Body of pancreas (tissue), 4 donors: ENCODE measurements at places on chromosomes 6 and 20.

- H3K4me1 ChIP-seq, result no peaks in the 10 kb centered on the region
- H3K27me3 ChIP-seq, result no peaks in the 10 kb centered on the region
- no peaks in the 10 kb centered on the region for H3K36me3 ChIP-seq
- DNase-seq, result no peak
Observed at GRCh38 chr6:34063651-34064050, 82.2 kb downstream of the GRM4 start.

DNA sequence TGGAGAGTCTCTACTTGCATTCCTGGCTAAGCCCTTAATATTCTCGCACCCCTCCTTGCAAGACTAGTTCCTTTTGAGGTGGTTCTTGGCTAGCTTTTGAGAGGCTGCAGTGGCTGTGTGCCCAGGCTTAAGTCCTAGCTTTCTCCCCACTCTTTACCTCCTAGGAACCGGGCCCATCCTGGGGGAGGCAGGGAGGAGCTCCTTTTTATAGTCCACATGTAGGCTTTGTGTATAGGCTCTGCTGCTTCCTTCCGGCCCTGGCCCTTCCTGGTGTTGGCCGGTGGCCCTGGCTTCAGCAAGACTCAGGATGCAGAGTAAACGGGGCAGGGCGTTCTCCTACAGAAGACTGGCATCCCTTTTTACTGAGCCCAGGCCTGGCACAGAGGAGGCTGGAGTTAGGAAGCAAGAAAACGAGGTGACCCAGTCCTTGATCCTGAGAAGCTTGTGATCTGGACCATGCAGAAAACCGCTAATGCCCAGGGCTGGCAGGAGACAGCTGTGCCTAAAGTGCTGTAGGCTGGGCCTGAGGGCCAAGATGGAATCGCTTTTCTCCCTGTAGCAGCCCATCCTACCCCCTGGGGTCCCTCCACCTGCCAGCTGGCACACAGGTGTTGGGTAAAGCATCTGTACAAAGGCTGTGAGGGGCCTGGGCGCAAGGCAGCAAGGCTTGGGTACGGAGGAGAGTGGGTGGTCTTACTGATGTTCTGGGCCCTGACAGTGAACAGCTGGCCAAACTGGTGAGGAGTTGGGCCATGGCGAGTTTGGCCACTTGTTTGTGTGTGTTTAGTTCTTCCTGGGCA is 8.7 kb downstream of the PLCG1 start:
- peaks cover 26% of the 10 kb centered on the region for H3K4me1 ChIP-seq
- no peak overlapping the region for H3K4me3 ChIP-seq
- no peaks in the 10 kb centered on the region for H3K36me3 ChIP-seq
- H3K27ac ChIP-seq, result no peak overlapping the region

DNA sequence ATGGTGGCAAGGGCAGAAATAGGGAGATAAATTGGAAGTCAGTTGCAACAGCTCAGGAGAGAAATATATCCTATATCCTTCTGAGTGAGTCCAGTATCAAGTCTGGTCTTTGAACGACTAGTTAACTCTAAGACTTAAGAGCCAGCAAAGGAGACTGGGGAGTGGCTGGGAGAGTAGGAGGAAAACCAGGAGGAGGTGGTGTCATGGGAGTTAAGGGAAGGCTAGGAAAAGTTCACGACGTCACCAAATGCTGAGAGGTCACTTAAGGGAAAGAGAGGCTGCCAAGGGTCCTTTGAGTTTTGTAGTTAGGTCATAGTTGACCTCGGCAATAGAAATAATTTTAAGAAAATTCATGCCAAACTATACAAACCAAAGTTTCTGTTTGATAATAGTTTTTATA is 25.1 kb downstream of the ACOT13 start:
- H3K27ac ChIP-seq, result no peak overlapping the region
- DNase-seq, result no peak
- H3K27me3 ChIP-seq, result no peaks in the 10 kb centered on the region
- no peaks in the 10 kb centered on the region for H3K4me1 ChIP-seq

DNA sequence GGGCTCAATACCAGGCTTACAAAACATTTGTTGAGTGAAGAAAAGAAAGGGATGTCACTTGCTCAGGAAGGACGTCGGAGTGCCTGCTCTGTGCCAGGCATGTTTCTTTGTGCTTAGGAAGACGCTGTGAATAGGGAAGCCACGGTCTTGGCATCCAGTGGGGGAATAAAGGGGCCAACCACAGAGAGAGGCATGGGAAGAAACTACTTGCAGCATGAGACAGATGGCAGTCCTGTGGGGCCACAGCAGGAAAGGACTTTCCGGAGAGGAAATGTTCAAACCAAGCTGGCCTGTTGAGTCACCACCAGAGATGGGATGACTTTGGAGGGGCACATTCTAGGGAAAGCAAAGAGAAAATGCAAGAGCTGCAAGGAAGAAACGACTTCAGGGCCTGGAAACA is 173.2 kb downstream of the CDH26 start:
- DNase-seq, result no peak
- H3K36me3 ChIP-seq, result no peaks in the 10 kb centered on the region
- H3K27me3 ChIP-seq, result no peaks in the 10 kb centered on the region
- H3K4me1 ChIP-seq, result no peaks in the 10 kb centered on the region

DNA sequence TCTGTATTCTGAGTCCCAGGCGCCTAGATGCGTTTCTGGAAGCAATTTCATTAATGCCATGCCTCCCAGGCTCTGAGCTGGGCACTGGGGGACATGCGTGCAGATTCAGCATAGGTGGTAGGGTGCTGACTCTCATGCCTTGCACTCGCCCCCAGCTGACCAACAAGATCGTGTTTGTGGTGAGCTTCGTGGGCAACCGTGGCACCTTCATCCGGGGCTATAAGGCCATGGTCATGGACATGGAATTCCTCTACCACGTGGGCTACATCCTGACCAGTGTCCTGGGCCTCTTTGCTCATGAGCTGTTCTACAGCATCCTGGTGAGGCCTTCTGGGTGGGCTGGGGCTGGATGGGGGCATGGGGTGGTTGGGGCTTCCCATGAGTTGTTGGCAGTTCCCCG is 21.6 kb downstream of the UQCC2 start:
- no peaks in the 10 kb centered on the region for H3K4me1 ChIP-seq
- DNase-seq, result no peak
- no peaks in the 10 kb centered on the region for H3K27me3 ChIP-seq
- no peaks in the 10 kb centered on the region for H3K36me3 ChIP-seq

GRCh38 chr6:147559006-147559405 is 50.5 kb downstream of the SAMD5 start:
- peak; percentile 13 for DNase-seq
- H3K4me3 ChIP-seq, result no peak overlapping the region
- H3K27ac ChIP-seq, result no peak overlapping the region
- no peaks in the 10 kb centered on the region for H3K27me3 ChIP-seq
- H3K4me1 ChIP-seq, result no peaks in the 10 kb centered on the region

DNA sequence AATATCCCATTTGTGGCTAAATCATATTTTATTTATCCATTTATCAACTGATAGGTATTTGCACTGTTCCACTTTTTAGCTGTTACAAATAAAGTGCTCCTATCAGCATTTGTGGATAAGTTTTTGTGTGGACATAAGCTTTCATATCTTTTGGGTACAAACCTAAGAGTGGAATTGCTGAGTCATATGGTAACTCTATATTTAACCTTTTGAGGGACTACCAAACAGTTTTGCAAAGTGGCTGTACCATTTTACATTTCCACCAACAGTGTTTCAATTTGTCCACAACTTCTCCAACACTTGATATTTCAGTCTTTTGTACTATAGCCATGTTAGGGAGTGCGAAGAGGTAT is 23.6 kb upstream of the ECHDC1 start:
- no peak for DNase-seq
- H3K4me3 ChIP-seq, result no peak overlapping the region
- no peaks in the 10 kb centered on the region for H3K36me3 ChIP-seq
- H3K27ac ChIP-seq, result no peak overlapping the region
- no peaks in the 10 kb centered on the region for H3K4me1 ChIP-seq

- H3K4me3 ChIP-seq, result no peak overlapping the region
- DNase-seq, result no peak
- no peak overlapping the region for H3K27ac ChIP-seq
- H3K36me3 ChIP-seq, result no peaks in the 10 kb centered on the region
Observed at GRCh38 chr20:48460681-48461080, 367.1 kb downstream of the PREX1 start.

- H3K4me3 ChIP-seq, result no peak overlapping the region
- H3K27me3 ChIP-seq, result no peaks in the 10 kb centered on the region
- no peak overlapping the region for H3K27ac ChIP-seq
- no peak for DNase-seq
- peaks cover 12% of the 10 kb centered on the region for H3K36me3 ChIP-seq
Observed at GRCh38 chr20:33635341-33635740, 26.8 kb upstream of the C20orf144 start.

DNA sequence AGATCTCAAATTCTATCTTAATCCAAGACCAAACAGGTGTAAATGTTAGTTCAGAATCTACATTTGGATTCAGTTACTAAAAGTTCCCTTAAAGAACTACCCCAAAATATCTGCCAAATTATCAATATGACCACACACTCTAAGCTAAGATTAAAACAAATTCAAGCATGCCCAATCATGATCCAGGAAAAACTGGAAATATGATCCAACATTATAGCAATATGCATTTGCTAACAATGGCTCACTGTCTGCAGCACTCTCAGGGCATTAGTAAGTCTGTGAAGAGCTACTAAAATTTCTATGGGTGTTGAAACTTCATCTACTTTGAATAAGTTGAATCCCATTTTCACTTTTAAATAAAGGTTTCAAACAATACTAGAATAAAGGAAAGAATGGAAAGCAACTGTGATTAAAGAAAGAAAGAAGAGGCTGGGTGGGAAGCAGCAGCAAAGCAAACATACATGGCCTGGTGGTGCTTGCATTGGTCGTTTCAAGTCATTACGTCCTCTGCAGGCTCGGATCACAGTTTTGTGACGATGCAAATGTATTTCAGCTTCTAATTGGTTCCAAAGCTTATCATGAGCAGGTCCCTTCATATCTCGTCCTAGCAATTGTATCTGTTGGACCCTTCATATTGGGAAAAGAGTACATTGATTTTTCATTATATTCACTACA is 29.2 kb downstream of the GOPC start:
- H3K27me3 ChIP-seq, result no peaks in the 10 kb centered on the region
- peaks cover 5% of the 10 kb centered on the region for H3K36me3 ChIP-seq
- no peak overlapping the region for H3K27ac ChIP-seq
- H3K4me3 ChIP-seq, result no peak overlapping the region
- H3K4me1 ChIP-seq, result no peaks in the 10 kb centered on the region
- no peak for DNase-seq
